ENCODE measurements at places on chromosomes 1 and 21. TPM values are rescaled to one million over a fixed set of nuclear protein-coding genes. Genes with fewer than 3 reads are reported as not detected.

BSND gene
- not detected for total RNA-seq

GPR37L1 gene
- total RNA-seq = 0.21 TPM

MR1 gene
- total RNA-seq = 10.5 TPM

NPHS2 gene
- total RNA-seq = not detected

RHD gene
- 0.09 TPM for total RNA-seq

FMOD gene
- 51.6 TPM for total RNA-seq

DNA sequence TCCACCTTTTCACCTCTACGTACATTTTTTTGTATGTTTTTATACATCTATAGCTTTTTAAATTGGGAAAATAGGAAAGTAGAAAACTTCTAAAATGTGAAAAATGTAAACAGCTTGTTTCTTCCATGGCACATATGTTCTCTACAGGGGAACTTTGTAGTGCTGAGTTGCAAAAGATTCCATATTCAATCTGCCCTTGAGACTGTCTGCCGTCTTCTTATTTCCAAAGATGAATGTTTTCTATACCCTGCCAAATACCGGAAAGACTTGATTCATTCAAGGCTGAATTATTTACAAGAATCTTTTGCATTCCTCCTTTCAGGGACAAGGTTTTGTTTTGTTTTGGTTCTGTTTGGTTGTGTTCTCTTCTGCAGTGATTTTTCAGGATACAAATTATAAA lies 1334.5 kb upstream of the ADGRL4 start:
- DNase-seq = no peak

GRCh38 chr21:41953249-41953830 lies 478 bp downstream of the C2CD2 start:
- DNase-seq = peak; percentile 44

GRCh38 chr1:176199707-176200106 lies 7.4 kb downstream of the COP1 start:
- no peak for DNase-seq

DNA sequence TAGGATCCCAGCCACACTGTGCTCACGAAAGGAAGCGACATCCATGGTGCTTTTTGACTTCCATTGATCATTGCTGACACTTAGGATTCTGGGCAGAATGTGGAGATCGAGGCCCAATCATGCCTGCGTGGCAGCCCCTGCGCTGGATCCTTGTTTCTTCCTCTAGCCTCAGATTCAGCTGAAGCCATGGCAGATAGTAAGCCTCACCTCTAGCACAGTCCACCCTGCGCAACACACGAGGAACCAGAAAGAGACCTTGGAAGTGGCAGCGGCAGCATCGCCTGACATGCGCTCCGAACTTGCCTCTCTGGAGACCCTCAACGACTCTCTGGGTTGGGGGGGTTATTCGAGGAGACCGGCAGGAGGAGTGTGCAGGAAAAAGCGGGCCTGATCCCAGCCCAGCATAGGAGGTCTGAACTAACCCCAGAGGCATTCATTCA lies 10.6 kb downstream of the HLX start:
- DNase-seq = no peak

DNA sequence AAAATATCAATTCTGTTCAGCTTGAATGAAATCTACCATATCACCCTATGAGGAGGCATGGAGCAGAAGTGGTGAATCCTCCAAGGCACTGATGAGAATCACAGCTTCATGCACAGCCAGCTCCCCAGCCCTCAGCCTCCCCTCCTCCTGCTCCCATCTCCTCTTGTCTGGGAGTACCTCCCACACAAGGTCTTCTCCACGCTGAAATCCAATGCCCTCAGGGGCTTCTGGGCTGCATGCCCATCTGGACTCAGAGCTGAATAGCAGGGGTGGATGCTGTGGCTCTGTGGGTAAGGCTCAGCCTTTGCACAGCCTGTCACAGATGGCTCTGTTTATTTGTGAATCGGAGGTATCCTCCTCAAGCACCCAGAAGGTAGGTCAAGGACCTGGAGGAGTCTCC lies 48.6 kb downstream of the KCNC4 start:
- DNase-seq = no peak

DNA sequence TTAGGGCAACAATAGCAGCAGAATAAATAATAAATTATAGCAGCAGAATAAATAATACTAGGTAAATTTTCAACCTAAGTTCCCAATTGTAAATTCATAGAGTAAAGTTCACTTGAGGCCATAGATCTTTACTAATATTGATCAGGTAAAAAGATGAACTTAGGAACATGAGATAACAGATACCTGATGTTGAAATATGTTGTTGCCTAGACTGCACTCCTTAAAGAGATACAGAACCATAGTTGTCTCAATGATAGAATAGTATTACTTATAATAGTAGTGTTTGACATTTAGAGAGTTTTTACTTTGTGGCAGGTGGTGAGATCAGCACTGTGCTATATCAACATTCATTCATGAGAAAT lies 378 bp upstream of the F13B start:
- DNase-seq = no peak

DNA sequence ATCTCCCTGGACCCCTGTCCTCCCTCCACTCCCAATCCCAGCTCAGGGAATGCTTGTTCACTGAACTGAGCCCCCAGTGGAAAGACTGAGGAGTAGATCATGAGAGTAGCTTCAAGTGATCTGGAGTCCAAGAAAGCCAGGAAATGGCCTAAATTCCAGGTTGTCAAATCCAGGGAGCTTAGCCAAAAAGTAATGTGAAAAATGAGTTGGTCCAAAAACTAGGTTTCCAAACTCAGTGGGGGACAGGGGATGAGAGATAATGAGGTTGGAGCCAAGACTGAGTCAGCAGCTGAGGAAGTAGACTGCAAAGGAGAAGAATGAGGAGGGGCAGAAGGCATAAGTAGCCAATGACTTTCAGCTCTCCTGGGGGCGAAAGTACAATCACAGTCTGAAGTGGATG lies 284.1 kb upstream of the BEND5 start:
- DNase-seq = no peak

- no peak for DNase-seq
These were observed 29.5 kb upstream of the DIP2A start for GRCh38 chr21:46428987-46429710.

Measured in left cardiac atrium (tissue), 4 donors.